ENCODE measurements at places on chromosomes 6 and 20.
A peak's percentile ranks its signal among the peaks of the same experiment; 100 is the strongest.

- DNase-seq = no peak
Observed at GRCh38 chr6:79158856-79159516, 75.5 kb downstream of the HMGN3 start.

GRCh38 chr6:35253249-35253648 is 6.3 kb upstream of the ZNF76 start:
- no peak for DNase-seq

DNA sequence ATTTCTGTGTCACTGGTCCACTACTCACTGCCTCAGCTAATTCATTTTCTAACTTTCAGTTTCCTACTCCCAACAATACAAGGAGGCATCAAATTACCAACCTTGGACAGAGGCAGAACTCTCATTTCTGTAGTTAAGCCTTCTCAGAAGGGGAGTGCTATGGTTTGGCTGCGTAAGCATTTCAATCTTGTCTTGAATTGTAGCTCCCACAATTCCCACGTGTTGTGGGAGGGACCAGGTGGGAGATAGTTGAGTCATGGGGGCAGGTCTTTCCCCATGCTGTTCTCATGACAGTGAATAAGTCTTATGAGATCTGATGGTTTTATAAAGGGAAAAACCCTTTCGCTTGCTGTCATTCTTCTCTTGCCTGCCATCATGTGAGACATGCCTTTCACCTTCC is 22.9 kb downstream of the HLA-DRA start:
- DNase-seq = no peak

DNA sequence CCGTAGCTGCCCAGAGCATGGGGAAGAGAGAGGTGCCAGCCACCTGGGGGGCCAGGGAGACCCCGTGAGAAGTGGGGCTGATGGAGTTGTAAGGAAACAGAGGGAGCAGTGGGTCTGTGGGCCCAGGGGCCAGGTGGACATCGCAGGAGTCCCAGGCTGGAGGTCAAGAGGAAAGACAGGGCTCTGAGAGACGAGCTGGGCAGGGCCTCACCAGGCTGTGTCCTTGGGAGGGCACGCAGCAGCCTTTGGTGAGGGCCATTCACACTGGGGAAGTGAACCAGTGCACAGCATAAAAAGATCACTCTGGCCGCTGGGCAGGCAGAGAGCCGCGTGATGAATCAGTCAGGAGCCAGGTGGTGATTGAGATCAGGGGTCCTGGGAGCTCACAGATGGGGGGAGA is 73.9 kb upstream of the FOXQ1 start:
- no peak for DNase-seq

DNA sequence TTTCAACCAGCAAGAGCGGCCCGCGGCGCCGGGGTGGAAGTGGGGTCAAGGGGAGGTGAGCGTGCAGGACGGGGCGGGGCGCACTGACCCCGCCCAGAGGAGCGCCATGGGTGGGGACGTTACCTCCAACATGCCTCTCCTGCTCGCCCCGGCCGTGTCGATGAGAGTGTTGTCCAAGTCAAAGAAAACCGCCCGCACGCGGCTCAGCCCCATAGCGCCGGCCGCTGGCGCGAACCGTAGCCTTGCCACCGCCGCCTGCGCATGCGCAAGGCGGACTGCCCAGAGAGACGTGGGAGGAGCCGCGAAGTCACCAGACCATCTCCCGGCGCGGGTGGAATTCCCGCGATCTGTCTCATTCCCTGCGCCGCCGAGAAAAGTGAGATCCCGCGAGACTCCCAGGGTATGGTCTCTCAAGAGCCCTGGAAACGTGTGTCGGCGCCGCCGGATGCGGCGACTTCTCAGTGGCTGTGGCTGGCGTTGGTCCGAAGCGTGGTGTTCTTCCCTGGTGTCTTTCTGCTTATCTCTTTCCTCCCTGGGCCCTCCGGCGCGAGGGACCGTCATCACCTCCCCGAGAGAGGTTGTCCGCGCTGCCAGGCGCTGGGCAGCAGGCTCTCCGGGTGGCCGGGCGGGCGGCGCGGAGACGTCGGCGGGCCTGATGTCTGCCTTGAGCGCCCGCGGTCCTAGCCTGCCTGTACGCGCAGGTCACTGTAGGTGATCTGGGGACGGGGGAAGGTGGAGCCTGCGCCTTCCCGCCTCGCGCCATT is at the start of gene NANP:
Gene NANP, minus strand, starts transcription at position 279 of the 764 bp plus-strand sequence. Its CDS starts 66 bp downstream, at position 213.
- DNase-seq = peak; percentile 96

DNA sequence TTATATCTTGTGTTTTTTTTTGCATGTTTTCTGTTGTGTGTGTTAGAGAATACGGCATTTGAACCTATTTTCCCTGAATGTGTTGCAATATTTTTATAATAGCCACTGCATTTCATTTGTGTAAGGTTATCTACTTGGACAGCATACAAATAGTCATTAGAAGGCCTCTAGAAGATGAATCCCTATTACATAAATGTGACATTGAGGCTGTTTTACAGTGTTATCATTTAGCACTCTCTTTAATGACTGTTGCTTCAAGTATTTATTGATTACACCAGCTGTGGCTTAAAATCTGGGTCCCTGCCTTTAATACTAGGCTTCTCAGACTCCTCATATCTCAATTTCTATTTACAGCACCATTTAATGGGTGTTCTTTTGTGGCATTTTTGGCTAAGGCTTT is 465.8 kb downstream of the FRK start:
- no peak for DNase-seq

GRCh38 chr20:4454111-4454510 is 267.6 kb upstream of the PRND start:
- DNase-seq = no peak

DNA sequence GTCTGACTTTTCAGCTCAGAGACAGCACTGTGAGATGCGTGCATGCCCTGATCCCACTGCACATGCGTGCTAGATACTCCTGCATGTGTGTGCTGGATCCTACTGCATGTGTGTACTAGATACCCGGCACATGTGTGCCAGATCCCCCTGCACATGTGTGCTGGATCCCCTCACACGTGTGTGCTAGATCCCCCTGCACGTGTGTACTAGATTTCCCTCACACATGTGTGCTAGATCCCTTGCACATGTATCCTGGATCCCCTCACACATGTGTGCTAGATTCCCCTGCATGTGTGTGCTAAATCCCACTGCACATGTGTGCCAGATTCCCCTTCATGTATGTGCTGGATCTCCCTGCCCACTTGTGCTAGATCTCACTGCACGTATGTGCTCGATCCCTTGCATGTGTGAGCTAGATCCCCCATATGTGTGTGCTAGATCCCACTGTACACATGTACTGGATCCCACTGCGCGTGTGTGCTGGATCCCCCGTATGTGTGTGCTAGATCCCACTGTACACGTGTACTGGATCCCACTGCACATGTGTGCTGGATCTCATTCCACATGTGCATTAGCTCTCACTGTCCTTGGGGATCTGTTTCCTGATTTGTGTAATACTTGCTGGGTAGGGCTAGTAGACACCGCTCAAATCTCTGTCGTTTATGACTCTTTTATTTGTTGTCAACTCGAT is 214.6 kb downstream of the SMOC2 start:
- no peak for DNase-seq

- DNase-seq = no peak
Observed at GRCh38 chr6:150048099-150048498, 20.8 kb downstream of the ULBP3 start.

DNA sequence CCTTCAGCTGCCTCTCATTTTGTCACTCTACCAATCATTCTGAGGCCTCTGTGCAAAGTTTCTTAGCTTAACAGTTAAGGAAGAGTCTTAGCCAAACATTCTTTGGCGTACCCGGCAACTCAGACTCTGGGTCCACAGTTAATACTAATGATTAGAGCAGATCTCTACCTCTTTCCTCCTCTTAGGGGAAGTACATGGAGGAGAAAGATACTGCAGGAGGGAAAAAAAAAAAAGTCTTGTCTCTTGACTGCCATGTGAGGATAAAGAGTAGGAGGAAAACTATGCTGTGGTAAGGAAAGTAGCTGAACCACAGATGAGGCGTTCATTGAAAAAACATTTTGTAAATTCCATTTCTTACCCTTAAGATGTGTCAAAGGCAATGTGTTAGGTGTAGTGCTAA is 44.0 kb upstream of the MARCKS start:
- DNase-seq = no peak

GRCh38 chr6:48078120-48078519 is 32.9 kb downstream of the PTCHD4 start:
- DNase-seq = no peak

GRCh38 chr6:129748212-129748900 is 38.4 kb upstream of the ARHGAP18 start:
- no peak for DNase-seq

DNA sequence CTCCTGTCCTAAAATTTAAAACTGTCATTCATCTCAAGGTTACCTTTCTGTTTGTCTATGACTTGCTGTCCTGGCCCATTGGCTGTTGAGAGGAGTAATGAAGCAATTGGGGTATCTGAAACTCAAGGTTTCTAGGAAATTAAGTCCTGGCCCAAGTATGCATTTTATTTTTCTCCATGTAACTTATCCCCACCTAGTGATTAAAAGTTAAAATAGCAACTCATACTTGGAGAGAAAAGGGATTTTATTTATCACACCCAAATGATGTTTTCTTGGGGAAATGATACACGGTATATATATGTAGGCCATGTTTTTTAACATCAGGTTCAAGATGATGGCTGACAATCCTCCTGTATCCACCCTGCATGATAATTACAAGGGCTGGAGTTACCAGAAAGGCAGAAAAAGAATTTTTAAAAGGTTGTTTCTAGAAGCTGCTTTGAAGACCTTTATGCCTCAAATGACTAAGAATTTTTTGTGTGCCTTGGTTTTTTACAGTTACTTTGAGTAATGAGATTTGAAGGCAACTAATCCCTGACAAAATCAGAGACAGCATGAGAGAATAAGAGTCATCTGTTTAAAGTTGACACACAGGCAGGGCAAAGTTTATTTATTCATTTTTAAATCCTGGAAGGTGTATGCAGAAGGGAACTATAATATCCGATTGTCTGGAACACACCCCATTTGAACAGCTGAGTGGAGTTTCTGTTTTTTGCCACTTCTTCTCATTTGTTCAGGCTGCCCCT is 28.9 kb upstream of the C6orf58 start:
- no peak for DNase-seq

DNA sequence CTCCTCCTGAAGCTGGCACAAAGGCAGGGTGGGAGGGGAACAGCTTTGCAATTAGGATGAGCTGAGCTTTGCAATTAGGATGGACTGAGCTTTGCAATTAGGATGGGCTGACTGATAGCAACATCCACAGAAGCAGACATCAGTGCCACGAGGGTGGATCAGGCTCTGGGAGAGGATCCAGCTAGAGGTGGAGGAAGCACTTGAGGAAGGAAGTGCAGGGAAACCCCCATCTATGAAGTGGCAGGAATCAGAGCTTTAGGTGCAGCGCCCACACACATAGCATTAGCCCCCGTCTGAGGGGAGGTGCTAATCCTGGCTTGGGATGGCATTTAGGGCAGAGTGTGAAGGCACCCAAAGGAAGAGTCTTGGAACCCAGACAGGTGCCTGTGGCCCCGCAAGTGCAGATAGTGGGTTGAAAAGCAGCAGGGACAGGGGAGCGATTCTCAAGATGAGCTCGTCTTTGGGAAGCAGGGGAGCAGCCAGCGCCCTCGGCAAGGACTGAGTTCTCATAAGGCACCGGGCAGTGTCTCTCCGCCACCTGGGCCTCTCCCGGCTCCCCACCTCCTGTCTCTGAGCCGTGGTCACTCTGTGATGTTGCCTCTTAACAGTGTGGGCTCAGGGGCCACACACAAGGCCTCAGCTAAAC is 12.0 kb upstream of the THBS2 start:
- no peak for DNase-seq

DNA sequence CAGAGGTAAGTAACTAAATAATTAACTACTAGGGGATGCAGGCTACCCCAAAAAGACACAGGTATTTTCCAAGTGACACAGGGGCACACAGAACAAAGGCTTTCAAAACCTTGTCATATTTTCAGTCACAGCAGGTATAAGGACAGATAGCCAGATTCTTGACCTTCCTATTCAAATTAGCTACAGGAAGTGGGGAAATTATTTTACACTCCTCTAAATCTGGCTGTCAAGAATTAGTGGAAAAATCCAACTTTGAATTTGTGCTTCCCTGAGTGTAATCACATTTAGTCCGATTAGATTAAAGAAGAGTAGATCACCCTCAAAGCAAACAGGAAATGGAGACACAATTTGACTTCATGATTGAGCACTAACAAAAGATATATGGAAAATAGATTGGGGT is 60.6 kb downstream of the SYNE1 start:
- DNase-seq = no peak
